ENCODE measurements at places on chromosomes 1 and 21.

- DNase-seq = no peak
These were observed 402.4 kb downstream of the USH2A start for GRCh38 chr1:216020743-216021345.

DNA sequence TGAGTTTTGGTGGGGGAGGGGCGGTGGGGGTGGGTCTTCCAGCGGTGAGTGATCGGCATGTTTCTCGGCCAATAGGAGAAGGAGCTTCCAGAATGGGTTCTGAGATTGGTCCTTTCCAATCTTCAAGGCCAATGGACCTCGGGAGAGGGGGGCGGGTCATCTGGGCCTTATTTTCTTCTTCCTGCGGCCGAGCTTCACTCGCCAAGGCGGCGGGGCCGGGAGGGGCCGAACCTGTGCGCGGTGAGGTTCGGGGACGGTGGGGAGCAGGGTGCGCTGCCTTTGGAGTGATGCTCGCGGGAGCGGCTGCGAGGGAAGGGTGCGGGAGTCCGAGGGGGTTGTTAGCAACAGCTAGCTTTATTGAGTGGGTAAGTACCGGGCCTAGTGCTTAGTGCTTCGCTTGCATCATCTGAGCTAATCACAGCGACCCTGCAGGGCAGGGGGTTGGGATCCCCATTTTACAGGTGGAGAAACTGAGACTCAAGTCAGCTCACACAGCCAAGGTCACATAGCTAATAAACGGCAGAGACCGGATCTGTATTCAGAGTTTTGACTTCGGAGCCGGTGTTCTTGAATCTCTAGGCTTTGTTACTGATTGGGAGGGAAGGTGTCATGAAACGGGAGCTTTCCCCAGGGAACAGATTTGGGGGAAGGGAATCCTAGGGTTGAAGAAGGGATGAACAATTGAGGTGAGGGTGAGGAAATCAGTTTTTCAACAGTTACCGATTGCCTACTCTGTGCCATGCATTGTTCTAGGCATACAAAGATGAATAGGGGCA, 549 bp downstream of the KDM4A start:
- peak; percentile 92 for DNase-seq

DNA sequence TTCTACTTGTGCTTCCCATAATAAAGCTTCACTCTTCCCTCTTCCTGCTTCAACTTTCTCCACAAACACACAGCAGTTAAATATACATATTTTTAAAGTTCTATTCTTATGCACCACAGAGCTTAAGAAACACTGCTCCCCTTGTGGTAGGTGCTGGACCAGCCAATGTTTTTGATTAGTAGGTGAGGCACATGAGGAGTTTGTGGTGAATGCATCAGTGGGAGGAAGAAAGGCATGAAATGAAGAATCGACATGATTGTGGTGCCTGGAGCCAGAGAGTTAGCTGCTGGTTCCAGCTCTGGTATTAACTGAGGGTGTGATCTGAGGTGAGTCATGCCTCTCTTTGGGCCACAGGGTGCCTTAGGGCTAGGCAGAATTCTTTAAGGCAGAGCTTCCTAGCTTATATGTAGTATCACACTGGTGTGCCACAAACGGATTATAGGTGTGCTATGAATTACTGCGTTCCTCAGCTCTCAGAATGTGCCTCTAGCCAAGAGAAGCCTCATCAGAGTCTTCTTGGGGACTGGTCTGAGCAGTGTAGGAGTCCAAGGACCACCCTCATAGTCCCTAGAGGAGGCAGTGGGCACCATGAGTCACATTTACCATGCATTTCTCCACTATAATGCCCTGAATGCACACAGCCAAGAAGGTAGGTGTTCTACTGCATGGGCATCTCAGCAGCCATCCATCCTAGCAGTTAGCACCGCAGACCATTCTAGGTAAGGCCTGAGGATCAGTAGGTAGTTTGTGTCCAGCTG, 97.4 kb upstream of the SGIP1 start:
- DNase-seq = no peak

GRCh38 chr1:23792151-23792945, 1.4 kb downstream of the LYPLA2 start:
- no peak for DNase-seq

DNA sequence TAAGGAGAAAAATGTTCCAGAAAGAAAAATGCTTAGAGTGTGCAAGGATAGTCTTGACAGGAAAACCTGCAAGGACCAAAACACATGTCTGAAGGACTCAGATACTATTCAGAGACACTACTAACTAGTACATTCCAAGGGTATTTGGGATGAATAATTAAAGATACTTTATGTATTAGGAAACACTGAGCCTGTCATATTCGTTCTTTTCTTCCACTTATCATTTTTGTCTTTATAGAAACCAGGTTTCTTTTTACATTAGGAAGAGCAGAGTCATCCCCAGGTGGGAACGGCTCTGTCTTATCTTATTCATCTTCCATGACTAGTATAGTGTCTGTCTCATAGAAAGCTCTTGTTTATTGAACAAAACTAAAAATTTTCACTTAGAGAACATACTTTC, 296.2 kb upstream of the ESRRG start:
- no peak for DNase-seq

- DNase-seq = no peak
These were observed 524 bp downstream of the COPA start for GRCh38 chr1:160342526-160342925.

GRCh38 chr1:185440877-185441276, 123.8 kb upstream of the IVNS1ABP start:
- no peak for DNase-seq

- no peak for DNase-seq
These were observed 643 bp downstream of the NRAS start for GRCh38 chr1:114715952-114716303.

DNA sequence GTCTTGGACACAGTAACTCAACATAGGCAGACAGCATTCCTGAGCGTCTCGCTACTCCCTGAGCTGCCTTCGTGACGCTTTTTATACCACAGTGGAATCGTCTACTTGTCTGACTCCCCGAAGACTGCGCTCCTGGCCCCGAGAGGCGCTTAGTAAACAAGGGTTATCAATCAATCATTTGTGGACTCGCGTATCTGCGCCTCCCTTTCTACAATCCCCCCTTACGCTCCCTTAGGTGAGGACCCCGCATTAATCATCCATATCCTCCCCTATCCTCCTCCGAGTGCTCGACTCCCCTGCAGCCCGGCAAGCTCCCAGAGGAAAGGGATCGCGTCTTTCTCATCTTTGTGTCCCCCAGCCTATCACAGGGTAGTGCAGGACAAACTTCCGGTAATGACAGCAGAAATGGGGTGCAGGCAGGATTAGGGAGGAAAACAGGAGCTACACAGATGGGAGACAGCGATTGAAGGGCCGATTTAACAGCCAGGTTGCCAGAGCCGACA, 522 bp downstream of the TMEM59 start:
- DNase-seq = peak; percentile 58

GRCh38 chr1:11539850-11540772, 61.2 kb downstream of the DISP3 start:
- DNase-seq = no peak

- no peak for DNase-seq
These were observed 339.0 kb downstream of the DSCAM start for GRCh38 chr21:40507978-40508377.

DNA sequence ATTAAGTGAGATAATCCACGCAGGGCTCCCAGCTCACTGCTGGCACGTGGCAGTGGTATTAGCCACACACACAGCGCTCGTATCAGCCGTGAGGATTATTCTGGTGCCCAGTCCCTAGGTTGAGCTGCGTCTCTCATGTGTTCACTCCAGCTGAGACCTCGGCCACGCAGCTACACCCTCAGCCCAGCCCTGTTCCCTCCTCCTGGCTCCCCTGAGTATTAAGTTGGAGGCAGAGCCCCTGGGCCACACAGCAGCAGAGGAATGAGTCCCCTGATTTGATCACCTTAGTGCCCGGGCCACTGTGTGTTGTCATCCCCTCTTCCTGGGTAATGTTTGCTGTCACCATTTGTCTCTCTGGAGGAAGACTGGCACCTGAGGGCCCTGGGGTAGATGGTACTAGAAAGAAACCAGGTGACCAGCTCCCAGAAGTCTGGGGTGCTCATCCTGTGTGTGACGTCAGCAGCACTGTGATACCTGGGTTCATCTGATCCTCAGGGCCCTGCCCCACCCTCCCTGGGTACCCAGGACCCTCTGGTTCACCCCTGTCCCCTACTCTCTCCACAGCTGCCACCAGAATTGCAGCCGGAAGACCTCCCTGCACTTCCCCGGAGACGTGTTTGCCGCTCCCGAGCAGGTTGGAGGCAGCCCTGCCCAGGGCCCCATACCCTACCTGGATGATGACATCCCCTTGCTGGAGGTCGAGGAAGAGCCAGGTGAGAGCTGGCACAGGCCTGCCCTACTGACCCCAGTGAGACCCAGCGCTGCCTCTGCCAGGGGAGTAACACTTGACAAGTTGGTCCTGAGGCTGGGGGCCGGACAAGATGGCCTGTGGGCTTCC, 40.1 kb downstream of the DISP3 start:
- no peak for DNase-seq

GRCh38 chr1:24199291-24199900, 12.3 kb upstream of the IFNLR1 start:
- DNase-seq = peak; percentile 27

- DNase-seq = no peak
These were observed 530.9 kb downstream of the PTPRU start for GRCh38 chr1:29767088-29767685.

GRCh38 chr1:218330043-218330623, 15.0 kb upstream of the TGFB2 start:
- no peak for DNase-seq

DNA sequence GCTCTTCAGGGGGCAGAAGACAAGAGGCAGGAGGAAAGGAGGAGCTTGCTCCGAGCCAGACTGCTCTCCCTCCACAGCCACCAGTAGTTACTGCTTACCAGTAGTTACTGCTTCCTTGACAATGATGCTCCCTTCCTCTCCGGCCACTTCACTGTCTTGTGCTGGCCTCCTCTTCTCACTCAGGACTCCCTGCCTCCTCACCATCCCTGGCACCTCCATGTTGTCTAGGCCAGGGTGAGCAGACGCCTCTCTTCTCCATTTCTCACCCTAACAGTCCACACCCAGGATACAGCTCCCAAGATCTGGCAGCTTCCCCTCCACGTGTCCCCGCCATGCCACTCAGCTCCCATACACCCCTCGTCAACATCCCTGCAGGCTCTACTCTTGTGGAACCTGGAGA, 82.4 kb upstream of the TLR5 start:
- no peak for DNase-seq

DNA sequence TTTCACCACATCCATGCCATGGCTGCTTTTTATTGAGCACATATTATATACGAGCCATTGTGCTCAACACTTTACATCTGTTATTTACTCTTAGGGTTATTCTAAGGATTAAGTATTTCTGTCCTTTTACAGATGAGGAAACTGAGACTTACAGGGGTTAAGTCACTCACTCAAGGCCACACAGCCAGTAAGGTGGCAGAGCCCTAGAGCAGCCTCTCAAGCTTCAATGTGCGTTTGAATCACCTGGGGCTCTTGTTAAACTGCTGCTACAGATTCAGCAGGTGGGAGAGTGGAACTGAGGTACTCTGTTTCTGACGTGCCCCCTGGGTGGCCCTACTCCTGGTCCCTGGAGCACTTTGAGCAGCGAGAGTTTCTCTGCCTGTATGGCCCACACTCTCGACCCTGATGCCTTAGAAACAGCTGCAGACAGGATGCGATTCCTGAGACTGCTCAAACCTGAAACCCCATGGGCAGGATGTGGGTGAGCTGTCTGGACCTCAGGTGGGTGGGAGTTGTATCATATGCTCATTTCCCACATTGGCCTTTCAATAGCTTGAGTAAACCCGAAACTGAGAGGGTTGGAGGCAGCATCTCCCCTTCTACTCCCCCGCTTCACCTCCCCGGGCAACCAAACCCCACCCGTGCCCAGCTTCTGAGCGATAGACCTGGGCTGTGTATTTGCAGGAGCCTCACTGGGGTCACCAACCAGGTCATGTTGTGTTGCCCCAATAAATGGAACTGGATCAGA, 59.3 kb downstream of the MAN1C1 start:
- DNase-seq = no peak

- DNase-seq = no peak
These were observed 215.4 kb downstream of the PBX1 start for GRCh38 chr1:164774413-164774812.

GRCh38 chr1:92951141-92951582, 10.1 kb downstream of the DIPK1A start:
- no peak for DNase-seq

DNA sequence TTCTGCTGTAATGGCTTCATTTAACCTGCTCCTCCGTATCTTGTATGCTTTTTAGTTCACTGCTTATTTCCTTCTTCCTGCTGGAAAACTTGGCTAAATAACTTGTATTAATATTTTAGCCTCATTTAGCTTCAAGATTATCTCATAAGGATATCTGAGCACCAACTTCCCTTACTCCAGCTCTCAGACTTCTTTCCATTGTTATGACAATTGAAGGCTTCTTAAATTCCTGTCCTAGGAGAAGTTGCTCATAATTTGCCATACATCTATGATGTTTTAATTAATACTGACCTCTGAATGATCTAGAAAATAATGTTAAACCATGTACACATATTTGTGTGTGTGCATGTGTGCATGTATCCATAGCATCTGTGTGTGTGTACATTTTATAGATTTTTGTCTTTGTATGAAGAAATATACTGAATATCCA, 1524.4 kb upstream of the TPTE start:
- DNase-seq = no peak

DNA sequence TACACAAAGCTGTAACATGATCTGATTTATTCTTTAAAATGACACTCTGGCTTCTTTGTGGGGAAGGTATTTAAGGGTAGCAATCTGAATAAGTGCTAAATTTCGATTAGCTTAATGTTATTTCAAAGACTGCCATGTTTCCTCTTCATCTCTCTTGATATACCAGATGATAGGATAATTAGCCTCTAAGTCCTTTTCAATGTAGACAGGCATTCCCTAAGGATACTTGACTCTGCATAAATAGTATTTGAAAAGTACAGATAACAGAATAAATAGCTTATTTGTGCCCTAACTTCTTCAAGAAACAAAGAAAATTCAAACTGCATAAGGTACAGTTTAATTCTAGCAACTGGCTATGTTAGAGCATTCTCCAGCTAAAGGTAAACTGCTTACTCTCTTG, 46.2 kb downstream of the ARHGAP29 start:
- DNase-seq = no peak

GRCh38 chr1:87963556-87963955, 634.9 kb downstream of the LMO4 start:
- DNase-seq = no peak

GRCh38 chr1:166692346-166692745, 146.9 kb upstream of the POGK start:
- no peak for DNase-seq

GRCh38 chr1:230365723-230366307, 60.3 kb downstream of the PGBD5 start:
- DNase-seq = no peak

All from occipital lobe (tissue), 3 donors.